ENCODE measurements at places on chromosomes 12 and 14. TPM values are rescaled to one million over a fixed set of nuclear protein-coding genes. Genes with fewer than 3 reads are reported as not detected.

DNA sequence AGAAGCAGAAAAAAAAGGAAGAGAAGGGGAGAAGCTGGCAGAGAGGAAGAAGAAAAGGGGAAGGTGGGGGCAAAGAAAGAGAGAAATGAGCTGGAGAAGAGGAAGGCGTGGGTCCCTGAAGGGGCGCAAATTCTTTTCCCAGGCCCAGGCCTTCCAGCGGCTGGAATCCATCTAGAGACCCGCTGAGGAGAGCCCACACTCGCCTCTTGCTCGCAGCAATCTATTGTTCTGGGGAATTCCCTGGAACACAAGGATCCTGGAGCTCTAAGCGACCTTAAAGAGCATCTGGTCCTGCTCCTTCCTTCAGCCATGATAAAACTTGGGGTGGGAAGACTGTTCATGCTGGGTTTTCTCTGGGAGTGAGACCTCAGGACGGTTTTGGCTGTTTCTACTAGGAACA lies 41.2 kb upstream of the FKBP4 start:
- DNase-seq = no peak
- H3K4me3 ChIP-seq = no peak overlapping the region
- no peaks in the 10 kb centered on the region for H3K36me3 ChIP-seq
- H3K27me3 ChIP-seq = peaks cover 11% of the 10 kb centered on the region

- no peaks in the 10 kb centered on the region for H3K4me1 ChIP-seq
- H3K27me3 ChIP-seq = no peaks in the 10 kb centered on the region
- H3K36me3 ChIP-seq = peaks cover 2% of the 10 kb centered on the region
- no peak for DNase-seq
- no peak overlapping the region for H3K27ac ChIP-seq
- H3K4me3 ChIP-seq = no peak overlapping the region
Measured at GRCh38 chr12:26691234-26691970, 141.6 kb downstream of the ITPR2 start.

GRCh38 chr14:102590667-102591099 lies 1.8 kb upstream of the RCOR1 start:
- H3K4me1 ChIP-seq = peaks cover under 1% of the 10 kb centered on the region
- no peak overlapping the region for H3K4me3 ChIP-seq
- peak; percentile 92 for DNase-seq
- H3K27ac ChIP-seq = peak overlapping the region; percentile 99
- peaks cover 6% of the 10 kb centered on the region for H3K36me3 ChIP-seq
- no peaks in the 10 kb centered on the region for H3K27me3 ChIP-seq

- no peaks in the 10 kb centered on the region for H3K4me1 ChIP-seq
- no peak overlapping the region for H3K27ac ChIP-seq
- H3K4me3 ChIP-seq = no peak overlapping the region
- H3K36me3 ChIP-seq = no peaks in the 10 kb centered on the region
- DNase-seq = no peak
- no peaks in the 10 kb centered on the region for H3K27me3 ChIP-seq
Measured at GRCh38 chr14:70784886-70785285, 24.4 kb downstream of the MAP3K9 start.

GZMH gene
- not detected for polyA plus RNA-seq

GRCh38 chr12:69529021-69529420 lies 56.2 kb upstream of the CCT2 start:
- peaks cover 3% of the 10 kb centered on the region for H3K36me3 ChIP-seq
- no peak overlapping the region for H3K27ac ChIP-seq
- DNase-seq = no peak
- H3K4me3 ChIP-seq = no peak overlapping the region
- no peaks in the 10 kb centered on the region for H3K4me1 ChIP-seq
- H3K27me3 ChIP-seq = no peaks in the 10 kb centered on the region

DNA sequence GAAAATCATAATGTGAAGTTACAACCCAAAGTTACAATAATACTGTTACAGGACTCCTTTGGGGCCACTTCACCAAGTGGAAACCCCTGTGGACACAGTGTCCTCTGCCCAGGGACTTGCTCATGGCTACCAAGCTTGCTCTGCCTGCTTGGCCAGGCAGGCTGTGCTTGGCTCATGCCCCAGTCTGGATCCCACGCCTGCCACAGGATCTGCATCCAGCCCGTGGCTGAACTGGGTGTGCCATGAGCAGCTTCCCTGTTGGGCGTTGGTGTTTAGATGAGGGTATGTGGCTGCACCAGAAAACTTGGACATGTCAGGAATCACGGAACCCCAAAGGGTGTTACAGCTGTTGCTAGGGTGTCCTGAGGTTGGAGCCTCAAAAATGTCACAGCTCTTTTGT lies 820.9 kb downstream of the SLC6A15 start:
- H3K36me3 ChIP-seq = no peaks in the 10 kb centered on the region
- DNase-seq = no peak
- H3K27ac ChIP-seq = no peak overlapping the region
- H3K27me3 ChIP-seq = no peaks in the 10 kb centered on the region
- H3K4me1 ChIP-seq = no peaks in the 10 kb centered on the region

EXOC3L4 gene
- polyA plus RNA-seq = 110 TPM

KIF26A gene
- not detected for polyA plus RNA-seq

GRCh38 chr14:64688811-64689281 lies 15.4 kb upstream of the PLEKHG3 start:
- no peaks in the 10 kb centered on the region for H3K4me1 ChIP-seq
- H3K27ac ChIP-seq = no peak overlapping the region
- no peaks in the 10 kb centered on the region for H3K36me3 ChIP-seq
- DNase-seq = peak; percentile 65
- H3K27me3 ChIP-seq = no peaks in the 10 kb centered on the region

- H3K36me3 ChIP-seq = no peaks in the 10 kb centered on the region
- DNase-seq = peak; percentile 39
Measured at GRCh38 chr14:96194657-96195431, 9.8 kb upstream of the BDKRB2 start.

DNA sequence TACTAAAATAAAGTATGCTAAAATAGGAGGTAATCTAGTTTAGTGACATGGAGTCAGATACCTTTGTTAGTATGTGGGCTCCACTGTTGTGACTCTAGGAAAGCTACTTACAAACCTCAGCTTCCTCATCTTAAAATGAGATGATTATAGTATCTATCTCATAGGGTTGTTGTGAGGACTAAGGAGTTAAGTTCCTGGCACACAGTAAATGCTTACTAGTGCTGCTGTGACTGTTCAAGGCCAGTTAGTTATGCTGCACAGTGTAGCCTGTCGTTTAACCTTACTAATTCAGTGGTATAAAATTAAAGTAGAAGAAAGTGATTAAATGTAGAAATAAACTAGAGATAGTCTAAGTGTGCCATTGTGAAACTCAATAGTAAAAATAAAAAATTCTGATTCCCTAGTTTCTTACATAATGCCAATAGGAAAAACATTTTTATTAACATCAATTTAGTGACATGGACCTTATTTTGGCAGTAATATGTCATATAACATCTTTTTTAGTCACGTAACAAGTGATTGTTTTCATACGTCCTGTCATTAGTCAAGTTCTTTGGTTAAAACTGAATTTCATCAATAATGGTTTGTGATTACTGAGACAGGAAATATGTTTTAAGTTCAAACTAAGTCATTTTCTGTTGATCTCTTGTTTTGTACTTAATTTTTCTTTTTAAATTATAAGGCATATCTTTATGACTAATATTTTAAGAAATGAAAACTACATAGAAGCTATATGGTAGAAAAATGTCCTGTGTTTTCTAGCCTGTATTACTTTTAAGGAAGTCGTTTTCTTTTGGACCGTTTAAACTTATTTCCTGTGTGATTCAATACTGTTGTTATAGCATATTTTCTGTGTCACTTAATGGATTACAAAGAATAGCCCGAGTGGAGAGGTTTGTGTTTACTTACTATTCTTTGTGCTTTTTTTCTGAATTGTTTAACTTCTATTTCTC lies 74.0 kb downstream of the PCNX1 start:
- no peak overlapping the region for H3K27ac ChIP-seq
- no peak for DNase-seq
- no peaks in the 10 kb centered on the region for H3K4me1 ChIP-seq
- H3K36me3 ChIP-seq = peaks cover 16% of the 10 kb centered on the region
- no peak overlapping the region for H3K4me3 ChIP-seq

DNA sequence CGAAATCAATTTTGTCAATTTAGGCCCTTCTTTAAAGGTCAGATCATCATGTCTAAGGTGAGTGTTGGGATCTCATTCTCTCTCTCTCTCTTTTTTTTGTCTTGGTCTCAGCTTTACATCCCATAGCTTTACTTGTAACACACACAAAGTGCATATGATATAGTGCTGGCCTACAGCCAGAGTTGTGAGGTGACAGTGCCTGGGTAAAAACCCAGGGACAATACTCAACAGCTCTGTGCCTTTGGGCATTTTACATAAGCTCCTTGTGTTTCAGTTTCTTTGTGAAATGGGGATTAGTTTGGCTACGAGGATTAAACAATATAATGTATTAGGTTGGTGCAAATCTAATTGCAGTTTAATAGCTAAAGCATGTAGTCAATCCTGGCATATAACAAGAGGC lies 40.2 kb downstream of the GRIP1 start:
- DNase-seq = no peak
- H3K4me1 ChIP-seq = no peaks in the 10 kb centered on the region
- H3K27me3 ChIP-seq = no peaks in the 10 kb centered on the region
- no peak overlapping the region for H3K27ac ChIP-seq
- no peaks in the 10 kb centered on the region for H3K36me3 ChIP-seq
- no peak overlapping the region for H3K4me3 ChIP-seq

- no peak overlapping the region for H3K27ac ChIP-seq
- no peaks in the 10 kb centered on the region for H3K36me3 ChIP-seq
- peak; percentile 26 for DNase-seq
- H3K4me3 ChIP-seq = no peak overlapping the region
- no peaks in the 10 kb centered on the region for H3K4me1 ChIP-seq
- H3K27me3 ChIP-seq = no peaks in the 10 kb centered on the region
Measured at GRCh38 chr14:100524933-100525243, 62.3 kb downstream of the BEGAIN start.

TAPBPL gene
- 26.4 TPM for polyA plus RNA-seq

SLC38A1 gene
- 38.1 TPM for polyA plus RNA-seq

- H3K4me3 ChIP-seq = peak within 1 kb of the TSS; percentile 72
- H3K36me3 ChIP-seq = peaks cover 8% of the 10 kb centered on the region
- H3K4me1 ChIP-seq = peaks cover 4% of the 10 kb centered on the region
- H3K27me3 ChIP-seq = no peaks in the 10 kb centered on the region
Measured at GRCh38 chr12:49740930-49741881, at the start of gene TMBIM6. Gene TMBIM6 (plus strand): TSS chr12:49741557. CDS start chr12:49752494, 10,937 bp downstream.

DNA sequence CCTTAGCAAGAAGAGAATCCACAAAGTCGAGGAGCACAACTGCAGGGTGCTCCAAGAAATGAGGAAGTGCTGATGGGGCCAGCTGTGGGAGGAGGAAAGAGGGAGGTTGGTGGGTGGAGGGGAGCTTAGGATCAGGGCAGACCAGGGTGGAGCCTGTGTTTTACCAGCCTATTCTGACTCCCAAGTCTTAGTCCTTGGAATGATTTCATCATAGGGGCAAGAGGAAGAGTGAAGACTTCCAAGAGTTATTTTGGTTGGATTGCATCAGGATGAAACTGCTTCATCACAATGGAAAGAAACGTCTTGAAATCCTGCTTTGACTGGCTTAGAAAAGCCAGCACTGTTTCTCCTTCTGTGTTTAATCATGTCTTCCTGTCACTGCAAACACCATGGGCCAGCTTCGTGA lies 194.0 kb downstream of the DPF3 start:
- H3K4me3 ChIP-seq = no peak overlapping the region
- H3K27ac ChIP-seq = no peak overlapping the region
- H3K36me3 ChIP-seq = no peaks in the 10 kb centered on the region
- no peaks in the 10 kb centered on the region for H3K4me1 ChIP-seq

- H3K4me3 ChIP-seq = no peak overlapping the region
- DNase-seq = no peak
- peaks cover 28% of the 10 kb centered on the region for H3K36me3 ChIP-seq
Measured at GRCh38 chr12:112482733-112483132, 64.0 kb downstream of the PTPN11 start.

- peak; percentile 46 for DNase-seq
- peak within 1 kb of the TSS; percentile 9 for H3K27ac ChIP-seq
- peak within 1 kb of the TSS; percentile 33 for H3K4me3 ChIP-seq
- peaks cover 12% of the 10 kb centered on the region for H3K4me1 ChIP-seq
- no peaks in the 10 kb centered on the region for H3K27me3 ChIP-seq
Measured at GRCh38 chr12:121132601-121133481, at the start of gene P2RX7. Gene P2RX7 (plus strand): TSS chr12:121132876. CDS start chr12:121132971, 95 bp downstream.

- H3K27me3 ChIP-seq = peaks cover 10% of the 10 kb centered on the region
- DNase-seq = no peak
- no peaks in the 10 kb centered on the region for H3K4me1 ChIP-seq
- H3K27ac ChIP-seq = no peak overlapping the region
- no peak overlapping the region for H3K4me3 ChIP-seq
- no peaks in the 10 kb centered on the region for H3K36me3 ChIP-seq
Measured at GRCh38 chr12:54590978-54591591, 2.6 kb upstream of the PPP1R1A start.

ARPC3 gene
- 507 TPM for polyA plus RNA-seq

DNA sequence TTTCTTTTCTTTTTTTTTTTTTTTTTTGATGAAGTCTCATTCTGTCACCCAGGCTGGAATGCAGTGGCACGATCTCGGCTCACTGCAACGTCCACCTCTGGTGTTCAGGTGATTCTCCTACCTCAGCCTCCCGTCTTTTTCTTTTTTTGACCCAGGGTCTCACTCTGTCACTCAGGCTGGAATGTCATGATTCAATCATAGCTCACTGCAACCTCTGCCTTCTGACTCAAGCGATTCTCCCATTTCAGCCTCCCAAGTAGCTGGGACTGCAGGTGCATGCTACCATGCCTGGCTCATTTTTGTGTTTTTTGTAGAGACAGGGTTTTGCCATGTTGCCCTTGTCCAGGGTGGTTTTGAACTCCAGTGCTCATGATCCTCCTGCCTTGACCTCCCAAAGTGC lies 12.0 kb downstream of the FUT8 start:
- H3K4me1 ChIP-seq = no peaks in the 10 kb centered on the region
- no peak overlapping the region for H3K27ac ChIP-seq
- DNase-seq = no peak
- no peak overlapping the region for H3K4me3 ChIP-seq
- no peaks in the 10 kb centered on the region for H3K36me3 ChIP-seq

GRCh38 chr12:70180130-70180529 lies 63.1 kb upstream of the CNOT2 start:
- H3K4me3 ChIP-seq = no peak overlapping the region
- no peaks in the 10 kb centered on the region for H3K27me3 ChIP-seq
- peak; percentile 82 for DNase-seq
- H3K4me1 ChIP-seq = no peaks in the 10 kb centered on the region
- H3K36me3 ChIP-seq = no peaks in the 10 kb centered on the region

DNA sequence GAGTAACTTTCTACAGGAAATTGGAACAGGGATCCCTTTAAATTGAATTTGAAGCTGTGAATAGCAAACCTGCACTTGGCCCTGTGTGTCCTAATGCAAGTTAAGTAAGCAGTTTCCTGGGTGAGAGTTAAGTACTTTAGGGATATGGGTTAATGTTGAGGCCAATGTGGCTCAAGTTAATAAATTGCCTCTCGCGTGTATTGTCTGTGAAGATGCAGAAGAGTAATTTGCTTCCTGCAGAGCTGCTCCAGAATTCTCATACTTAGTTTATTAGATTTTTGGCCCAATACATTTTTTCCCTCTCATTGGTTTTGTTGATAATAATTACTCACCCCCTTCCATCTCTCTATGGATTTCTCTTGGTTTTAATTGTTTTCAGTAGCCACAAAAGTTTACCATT lies 86.5 kb downstream of the SLC25A47 start:
- H3K4me3 ChIP-seq = no peak overlapping the region
- H3K27ac ChIP-seq = no peak overlapping the region
- H3K27me3 ChIP-seq = no peaks in the 10 kb centered on the region
- no peak for DNase-seq
- peaks cover 3% of the 10 kb centered on the region for H3K4me1 ChIP-seq
- peaks cover 4% of the 10 kb centered on the region for H3K36me3 ChIP-seq

Data from small intestine (tissue), 16 donors.